ENCODE measurements at places on chromosomes 16 and 17.

- no peak for DNase-seq
Observed at GRCh38 chr17:82835766-82836512, 3.9 kb downstream of the ZNF750 start.

DNA sequence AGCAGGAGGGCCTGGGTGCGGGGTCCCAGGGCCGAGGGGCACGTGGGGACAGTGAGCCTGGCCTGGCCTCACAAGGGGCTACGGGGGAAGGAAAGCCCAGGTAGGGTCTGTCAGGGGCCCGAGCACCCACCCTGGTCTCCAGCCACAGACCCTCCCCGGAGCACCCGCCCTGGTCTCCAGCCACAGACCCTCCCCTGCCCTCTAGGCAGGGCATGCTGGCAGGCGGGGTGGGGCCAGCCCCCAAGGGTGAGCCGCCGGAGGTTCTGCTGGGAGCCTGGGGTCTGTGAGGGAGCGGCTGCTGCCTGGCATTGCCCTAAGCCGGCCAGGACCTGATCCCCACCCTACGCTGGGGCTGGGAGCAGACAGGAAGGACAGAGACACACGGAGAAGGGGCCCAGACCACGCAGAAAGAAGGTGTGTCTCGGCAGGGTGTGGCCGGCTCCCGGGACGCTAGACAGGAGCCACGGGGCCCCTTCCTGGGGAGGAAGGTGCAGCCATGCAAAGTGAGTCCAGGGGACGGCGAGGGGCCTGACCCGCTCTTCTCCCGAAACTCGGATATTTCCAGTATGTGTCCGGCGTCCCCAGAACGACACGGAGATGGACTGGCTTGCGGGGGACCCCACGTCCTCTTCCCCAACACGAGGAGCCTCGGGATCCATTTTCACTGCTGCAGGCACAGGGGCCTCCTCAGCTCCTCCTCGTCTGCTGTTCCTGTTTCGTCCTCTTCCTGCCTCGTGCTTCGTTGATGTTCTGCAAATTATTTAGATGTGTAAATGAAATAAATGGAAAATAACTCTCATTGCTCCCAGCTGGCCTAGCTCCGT lies 15.5 kb downstream of the UTS2R start:
- no peak for DNase-seq

- DNase-seq = no peak
Observed at GRCh38 chr16:69601250-69601649, 35.5 kb downstream of the NFAT5 start.

GRCh38 chr16:10849736-10850477 lies 27.1 kb upstream of the CIITA start:
- no peak for DNase-seq

DNA sequence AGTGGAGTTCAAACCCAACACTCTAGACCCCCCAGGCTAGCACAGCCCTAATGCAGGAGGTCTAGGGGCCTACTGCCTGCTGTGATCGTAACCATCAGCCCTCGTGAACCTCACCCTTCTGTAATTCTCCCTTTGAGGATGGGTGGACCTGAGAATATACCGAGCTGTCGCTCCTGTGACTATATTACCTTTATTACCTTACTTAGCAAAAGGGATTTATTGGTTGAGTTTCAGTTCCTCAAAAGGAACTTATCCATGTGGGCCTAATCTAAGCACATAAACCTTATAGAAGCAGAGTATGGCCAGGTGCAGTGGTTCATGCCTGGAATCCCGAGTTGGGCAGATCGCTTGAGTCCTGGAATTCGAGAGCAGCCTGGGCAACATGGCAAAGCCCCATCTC lies 19.2 kb upstream of the EMP2 start:
- DNase-seq = no peak

DNA sequence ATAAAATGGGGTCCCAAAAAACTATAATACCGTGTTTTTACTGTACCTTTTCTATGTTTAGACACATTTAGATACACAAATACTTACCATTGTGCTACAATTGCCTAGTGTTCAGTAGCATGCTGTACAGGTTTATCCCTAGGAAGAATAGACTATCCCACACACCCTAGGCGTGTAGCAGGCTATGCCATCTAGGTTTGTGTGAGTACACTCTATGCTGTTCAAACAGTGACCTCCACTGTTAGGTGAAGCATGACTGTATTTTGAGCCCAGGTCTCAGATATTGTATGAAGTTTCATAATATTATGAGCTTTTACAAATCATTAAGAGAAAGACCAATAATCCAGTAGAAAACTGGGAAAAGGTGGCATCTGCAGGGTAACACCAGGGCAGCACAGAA lies 23.6 kb downstream of the MILR1 start:
- DNase-seq = no peak

GRCh38 chr17:298791-299450 lies 53.7 kb downstream of the RPH3AL start:
- DNase-seq = no peak

GRCh38 chr16:8962393-8963009 lies 1.2 kb downstream of the USP7 start:
- DNase-seq = peak; percentile 20

GRCh38 chr16:48555597-48556242 lies 54.3 kb downstream of the N4BP1 start:
- no peak for DNase-seq

GRCh38 chr16:68367030-68367429 lies 56.2 kb downstream of the PRMT7 start:
- no peak for DNase-seq

DNA sequence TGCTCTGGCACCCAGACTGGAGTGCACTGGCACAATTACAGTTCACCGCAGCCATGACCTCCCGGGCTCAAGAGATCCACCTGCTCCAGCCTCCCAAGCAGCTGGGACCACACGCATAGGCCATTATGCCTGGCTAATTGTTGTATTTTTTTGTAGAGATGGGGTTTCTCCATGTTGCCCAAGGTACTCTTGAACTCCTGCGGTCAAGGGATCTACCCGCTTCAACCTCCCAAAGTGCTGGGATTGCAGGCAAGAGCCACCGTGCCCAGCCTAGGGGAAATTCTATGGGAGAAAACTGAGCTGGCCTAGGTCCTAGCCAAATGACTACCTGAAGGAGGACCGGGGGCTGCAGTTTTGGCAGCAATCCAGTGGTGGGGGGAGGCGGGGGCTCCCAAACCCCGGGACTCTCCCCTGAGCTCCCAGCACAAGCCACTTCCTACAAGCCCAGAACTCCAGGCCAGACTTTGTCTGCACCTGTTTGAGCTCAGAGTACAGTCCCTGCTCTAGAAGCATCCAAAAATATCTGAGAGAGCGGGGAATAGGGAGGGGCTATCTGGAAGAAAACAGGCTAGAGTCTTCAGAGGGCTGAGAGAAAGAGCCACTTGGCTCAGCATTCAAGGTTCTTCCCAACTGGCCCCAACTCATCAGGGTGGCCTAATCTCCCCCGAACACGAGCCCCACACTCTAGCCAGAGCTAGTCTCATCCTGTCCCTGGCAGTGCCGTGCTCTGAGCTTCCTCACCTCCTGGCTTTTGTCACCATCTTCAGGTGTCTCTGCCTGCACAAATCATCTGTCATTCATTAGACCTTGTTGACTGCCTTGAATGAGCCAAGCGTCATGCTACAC lies 9.1 kb downstream of the SRL start:
- DNase-seq = no peak

DNA sequence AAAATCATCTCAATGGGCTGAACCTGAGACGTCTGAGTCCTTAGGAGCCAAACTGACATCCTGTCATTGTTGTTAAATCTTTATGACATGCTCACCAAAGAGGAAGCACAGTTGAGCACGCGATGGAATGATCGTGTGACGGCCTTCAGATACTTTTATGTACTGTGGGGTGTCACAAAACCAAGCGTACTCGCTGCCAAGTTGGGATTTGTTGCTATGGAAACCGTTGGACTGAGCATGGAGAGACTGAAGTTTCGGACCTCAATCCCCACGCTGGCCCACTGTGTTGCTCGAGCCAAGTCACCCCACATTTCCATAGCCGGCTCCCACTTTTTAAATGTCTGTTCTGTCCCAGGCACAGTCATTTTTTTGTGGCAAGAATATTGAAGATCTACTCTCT lies 222.8 kb upstream of the SDK2 start:
- DNase-seq = no peak

GRCh38 chr17:15260376-15261257 lies 4.5 kb downstream of the PMP22 start:
- DNase-seq = no peak

DNA sequence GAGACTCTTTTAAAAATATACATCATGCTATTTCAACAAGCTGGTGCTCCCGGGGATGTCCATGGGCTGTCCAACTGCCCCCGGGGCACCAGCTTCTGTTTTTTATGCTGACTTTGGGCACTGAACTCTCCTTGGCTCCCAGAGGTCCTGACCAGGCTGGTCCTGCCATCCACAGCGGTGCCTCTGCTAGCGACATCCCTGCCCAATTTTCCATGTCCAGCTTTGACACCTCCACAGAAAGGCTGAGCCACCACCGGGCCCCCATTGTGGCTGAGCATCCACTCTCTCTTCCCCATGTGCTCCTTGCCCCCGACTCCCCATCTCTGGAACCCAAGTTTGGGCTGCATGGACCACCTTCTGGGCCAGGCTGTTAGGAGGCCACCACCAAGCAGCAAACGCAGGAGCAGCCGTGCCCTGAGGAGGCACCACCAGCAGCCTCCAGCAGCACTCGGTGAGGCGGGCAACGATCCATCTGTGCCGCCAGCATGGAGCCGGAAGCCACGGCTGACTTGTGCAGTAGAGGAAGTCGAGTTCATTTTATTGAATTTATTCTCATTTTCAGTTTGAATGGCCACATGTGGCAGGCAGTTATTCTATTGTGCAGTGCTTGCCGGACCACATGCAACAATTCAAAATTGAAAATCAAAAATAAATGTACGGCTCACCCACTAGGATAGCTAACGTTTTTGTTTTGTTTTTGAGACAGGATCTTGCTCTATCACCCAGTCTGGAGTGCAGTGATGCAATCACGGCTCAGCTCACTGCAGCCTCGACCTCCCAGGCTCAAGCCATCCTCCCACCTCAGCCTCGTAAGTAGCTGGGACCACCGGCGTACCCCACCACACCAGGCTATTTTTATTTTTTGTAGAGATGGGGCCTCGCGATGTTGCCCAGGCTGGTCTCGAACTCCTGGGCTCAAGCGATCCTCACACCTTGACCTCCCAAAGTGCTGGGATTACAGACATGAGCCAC lies 2.8 kb upstream of the MEAK7 start:
- no peak for DNase-seq

- peak; percentile 36 for DNase-seq
Observed at GRCh38 chr16:361872-362701, 8.3 kb downstream of the MRPL28 start.

DNA sequence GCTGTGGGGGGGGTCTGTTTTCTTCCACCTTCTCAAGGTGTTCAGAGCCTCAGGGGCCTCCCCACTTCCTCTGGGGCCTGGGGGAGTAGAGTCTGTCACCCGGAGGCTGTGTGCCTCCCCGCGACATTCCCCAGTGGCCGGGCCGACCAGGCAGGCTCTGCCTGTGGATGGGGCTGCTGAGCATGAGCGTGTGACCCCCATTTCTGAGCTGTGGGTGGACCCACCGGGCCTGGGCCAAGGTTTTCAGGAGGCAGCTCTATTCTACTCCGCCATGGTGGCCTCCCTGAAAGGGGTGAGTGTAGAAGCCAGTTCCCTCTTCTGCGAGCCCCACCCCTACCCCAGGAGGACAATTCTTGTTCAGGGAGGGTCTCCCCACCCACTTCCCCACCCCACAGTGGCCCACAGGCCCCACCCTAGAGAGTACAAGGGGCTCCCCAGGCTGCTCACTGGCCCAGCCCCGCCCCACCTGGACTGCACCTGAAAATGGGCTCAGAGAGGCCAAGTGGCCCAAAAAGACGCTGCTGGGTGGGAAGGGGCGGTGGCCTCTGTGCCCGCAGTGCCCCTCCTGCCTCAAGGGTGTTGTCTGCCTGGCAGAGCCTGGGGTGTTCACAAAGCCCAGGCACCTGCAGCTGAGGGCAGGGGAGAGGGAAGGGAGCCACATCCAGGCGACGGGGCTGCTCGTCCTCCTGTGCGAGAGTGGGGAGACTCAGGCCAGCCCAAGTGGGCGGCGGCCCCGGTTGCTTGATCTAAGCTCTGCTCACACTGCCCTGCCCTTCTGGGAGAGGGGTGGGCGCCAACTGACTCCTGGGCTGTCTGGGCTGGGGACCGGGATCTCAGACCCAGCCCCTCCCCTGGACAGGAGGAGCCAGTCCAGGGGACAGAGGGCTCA lies 1.3 kb downstream of the MSLN start:
- no peak for DNase-seq

DNA sequence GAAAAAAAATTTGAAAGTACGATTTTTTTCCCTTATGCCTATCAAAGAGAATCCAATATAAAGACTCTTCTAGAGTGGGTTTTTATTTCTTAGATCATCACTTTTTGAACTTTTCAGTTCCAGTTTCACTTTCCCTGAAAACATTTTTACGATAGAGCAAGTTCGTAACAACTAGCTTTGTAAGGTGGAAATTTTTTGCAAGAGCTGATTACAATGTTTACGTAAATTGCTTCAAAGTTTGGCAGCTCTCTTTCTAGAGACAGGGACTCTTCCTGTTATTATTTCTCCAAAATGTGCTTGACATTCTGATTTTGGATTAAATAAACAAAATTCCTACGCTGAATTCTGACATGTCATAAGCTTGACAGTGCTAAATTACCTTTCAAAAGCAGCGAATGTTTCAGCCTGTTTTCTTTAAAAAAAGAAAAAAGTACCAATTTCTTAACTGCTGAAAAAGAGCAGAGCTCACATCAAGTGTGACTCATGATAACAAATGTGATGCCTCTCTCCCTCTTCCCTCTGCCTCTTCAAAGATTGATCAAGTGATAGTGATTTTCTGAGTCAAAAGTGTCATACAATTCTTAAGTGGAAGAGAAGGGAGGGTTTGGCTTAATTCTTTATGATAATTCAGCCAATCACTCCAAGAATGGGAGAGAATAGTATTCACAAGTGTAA lies 175.2 kb downstream of the KCNJ2 start:
- no peak for DNase-seq

GRCh38 chr16:57446531-57447185 lies 527 bp downstream of the CIAPIN1 start:
- DNase-seq = no peak

DNA sequence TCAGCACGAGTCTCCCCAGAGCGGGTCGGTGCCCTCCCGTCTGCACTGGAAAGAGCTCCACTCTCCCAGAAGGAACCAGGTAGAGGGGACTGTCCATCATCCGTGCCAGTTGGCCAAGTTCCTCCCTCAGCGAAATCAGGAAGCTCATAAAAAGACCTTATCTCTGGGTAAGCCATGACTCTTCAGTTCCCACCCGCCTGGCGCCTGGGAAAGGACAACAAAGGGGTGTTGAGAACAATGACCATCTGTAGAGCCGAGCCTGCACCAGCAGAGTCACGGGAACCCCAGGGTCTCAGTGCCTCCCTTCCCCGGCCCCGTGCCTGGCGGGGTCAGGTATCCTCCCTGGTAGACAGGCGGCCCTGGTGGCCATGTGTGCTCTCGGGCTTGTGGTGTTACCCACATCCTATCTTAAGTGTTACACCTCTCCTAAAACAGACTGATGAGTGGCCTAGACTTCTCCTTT lies 190.7 kb downstream of the AXIN2 start:
- DNase-seq = no peak

GRCh38 chr16:8127070-8127469 lies 463.2 kb downstream of the TMEM114 start:
- no peak for DNase-seq

GRCh38 chr17:72175263-72175662 lies 54.4 kb downstream of the SOX9 start:
- no peak for DNase-seq

GRCh38 chr17:79987187-79987934 lies 48.3 kb downstream of the TBC1D16 start:
- DNase-seq = no peak

All from activated naive CD8-positive, alpha-beta T cell treated with anti-CD3 and anti-CD28 coated beads, Interleukin-2, amount 50 U/mL, for 16 hours (primary cell).